Mammary epithelial cell (primary cell): ENCODE measurements at places on chromosomes 12 and 14.
A peak's percentile ranks its signal among the peaks of the same experiment; 100 is the strongest.

DNA sequence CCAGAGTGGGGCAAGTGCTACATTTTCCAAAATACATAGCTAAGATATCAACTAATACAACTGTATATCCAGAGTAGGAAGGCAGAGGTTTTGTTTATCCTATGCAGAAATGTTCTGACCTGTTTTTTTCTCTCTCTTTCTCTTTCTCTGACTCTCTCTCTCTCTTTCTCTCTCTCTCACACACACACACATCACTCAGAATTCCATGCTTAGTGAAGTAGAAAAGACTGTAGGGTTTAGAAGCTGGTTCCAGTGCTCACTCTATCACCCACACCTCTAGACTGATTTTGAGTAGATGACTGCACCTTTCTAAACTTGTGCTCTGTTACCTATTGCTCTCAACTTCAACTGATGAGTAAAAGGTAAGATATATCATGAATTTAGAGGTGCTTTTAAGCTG, 356.7 kb downstream of the LRIG3 start:
- no peak for DNase-seq

DNA sequence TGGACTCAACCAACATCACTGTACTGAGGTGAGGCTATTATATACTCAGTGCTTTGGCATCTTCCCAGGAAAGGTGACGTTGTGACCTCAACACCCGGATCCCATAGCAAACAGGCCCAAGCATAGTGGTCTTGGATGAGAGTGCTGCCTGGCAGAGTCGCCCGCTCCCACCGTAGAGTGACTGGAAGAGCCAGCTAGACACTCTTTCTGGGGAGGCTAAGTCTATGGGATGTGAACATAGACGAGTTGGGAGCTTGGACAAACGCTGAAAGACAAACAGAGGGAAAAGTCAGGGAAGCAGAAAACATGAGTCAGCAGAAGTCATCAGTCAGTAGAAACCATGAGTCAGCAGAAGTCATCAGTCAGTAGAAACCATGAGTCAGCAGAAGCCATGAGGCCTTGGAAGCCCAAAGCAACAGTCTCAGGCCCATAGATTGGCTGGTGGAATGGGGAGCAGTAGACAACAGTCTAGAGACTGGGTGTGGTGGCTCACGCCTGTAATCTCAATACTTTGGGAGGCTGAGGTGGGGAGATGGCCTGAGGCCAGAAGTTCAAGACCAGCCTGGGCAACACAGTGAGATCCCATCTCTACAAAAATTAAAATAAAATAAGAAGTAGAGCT, 66.4 kb upstream of the MAP1LC3B2 start:
- DNase-seq, result peak; percentile 72

DNA sequence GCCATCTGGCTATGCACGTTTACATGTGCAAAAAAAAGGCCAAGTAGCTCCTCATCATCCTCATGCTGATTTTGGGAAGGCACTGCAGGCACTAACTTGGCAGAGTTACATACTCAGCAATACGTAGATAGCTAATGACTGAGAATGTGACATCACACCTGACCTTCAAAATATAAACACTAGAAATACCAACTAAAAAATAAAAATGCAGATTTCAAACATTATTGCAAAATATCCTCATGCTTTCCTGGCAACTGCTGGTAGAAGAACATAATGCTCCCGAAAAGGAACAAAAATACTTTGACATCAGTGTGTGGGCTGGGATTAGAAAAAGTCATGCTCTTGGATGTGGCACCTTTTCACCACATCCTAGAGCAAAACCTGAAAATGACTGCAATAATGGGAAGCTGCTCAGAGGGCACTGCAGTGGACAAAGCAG, 153.2 kb upstream of the ABCD2 start:
- no peak for DNase-seq

DNA sequence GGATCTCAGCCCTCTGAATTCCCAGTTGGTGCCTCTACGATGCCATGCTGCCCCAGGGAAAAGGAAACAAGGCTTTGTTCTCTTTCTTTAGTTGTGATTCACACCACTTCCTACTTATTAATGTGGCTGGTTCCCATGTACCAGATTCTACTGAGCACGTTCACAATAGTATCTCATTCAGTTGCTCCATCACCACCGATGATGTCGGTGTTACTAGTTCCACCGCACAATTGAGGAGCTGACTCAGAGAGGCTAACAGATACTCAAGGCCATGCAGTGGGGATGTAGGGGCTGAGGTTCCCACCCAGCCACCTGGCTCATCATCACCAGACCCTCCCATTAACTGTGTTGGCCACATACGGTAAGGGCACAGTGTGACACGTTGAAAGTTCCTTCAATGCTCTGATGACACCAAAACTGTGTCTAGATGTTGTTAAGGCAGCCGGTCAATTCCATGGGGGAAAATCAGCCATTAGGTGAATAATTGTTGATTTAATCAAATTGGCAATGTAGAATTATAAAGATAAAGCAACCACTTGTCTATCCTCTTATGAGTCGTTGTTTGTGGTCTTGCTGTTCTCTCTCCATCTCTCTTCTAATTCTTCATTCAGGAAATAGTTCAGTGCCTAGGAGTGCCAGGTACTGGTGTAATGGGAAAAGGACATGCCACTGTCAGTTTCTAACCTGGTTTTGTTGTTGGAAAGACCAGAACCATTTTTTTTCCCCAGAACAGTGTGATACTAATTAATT, 244.2 kb upstream of the CRY1 start:
- DNase-seq, result peak; percentile 97

GRCh38 chr12:103495469-103496456, at the start of gene C12orf42:
C12orf42 (minus strand) TSS chr12:103495968; CDS start chr12:103478426, 17,542 bp downstream.
- DNase-seq, result peak; percentile 67
